ENCODE measurements at places on chromosomes 3 and 15.
A peak's percentile ranks its signal among the peaks of the same experiment; 100 is the strongest.

GRCh38 chr15:49674370-49674769 is 53.5 kb downstream of the DTWD1 start:
- DNase-seq = no peak

- DNase-seq = no peak
Observed at GRCh38 chr3:145900056-145900829, 260.7 kb downstream of the PLOD2 start.

DNA sequence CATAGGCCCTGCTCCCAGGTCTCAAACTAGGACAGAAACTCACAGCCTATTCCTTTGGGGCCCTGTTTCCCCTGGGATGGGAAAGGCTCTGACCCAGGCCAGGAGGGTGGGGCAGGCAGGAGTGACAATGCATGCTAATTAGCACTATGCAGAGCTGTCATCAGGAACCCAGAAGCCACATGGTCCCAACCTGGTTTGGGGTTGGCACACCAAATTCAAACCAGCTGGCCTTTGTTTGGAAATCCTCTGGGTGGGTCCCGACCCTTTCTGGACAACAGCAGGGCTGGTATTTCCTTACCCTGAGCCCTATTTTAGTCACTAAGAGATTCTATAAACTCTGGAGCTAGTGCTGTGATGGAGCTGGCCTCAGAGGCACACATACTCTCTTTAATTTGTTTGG is 166.2 kb downstream of the LRTM1 start:
- no peak for DNase-seq

DNA sequence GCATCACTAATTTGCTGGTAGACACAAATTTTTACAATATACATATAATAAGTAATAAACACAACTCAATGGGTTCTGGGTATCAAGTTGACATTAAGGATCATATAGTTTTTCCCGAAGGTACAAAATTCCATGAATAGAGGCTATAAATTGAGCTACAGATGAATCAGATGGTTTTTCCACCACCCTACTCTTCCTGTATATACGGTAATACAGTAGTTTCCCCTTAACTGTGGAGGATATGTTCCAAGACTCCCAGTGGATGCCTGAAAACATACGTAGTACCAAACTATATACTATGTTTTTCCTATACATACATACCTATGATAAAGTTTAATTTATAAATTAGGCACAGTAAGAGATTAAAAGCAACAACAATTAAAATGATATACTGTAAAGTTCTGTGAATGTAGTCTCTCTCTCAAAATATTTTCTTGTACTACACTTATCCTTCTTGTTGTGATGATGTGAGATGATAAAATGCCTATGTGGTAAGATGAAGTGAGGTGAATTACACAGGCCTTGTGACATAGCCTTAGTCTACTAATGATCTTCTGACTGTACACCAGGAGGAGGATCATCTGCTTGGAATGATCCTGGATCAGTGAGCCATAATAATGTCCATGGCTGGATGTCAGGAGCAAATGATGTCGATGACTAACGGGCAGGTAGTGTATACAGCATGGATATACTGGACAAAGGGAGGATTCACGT is 116.7 kb downstream of the NR1I2 start:
- DNase-seq = no peak

DNA sequence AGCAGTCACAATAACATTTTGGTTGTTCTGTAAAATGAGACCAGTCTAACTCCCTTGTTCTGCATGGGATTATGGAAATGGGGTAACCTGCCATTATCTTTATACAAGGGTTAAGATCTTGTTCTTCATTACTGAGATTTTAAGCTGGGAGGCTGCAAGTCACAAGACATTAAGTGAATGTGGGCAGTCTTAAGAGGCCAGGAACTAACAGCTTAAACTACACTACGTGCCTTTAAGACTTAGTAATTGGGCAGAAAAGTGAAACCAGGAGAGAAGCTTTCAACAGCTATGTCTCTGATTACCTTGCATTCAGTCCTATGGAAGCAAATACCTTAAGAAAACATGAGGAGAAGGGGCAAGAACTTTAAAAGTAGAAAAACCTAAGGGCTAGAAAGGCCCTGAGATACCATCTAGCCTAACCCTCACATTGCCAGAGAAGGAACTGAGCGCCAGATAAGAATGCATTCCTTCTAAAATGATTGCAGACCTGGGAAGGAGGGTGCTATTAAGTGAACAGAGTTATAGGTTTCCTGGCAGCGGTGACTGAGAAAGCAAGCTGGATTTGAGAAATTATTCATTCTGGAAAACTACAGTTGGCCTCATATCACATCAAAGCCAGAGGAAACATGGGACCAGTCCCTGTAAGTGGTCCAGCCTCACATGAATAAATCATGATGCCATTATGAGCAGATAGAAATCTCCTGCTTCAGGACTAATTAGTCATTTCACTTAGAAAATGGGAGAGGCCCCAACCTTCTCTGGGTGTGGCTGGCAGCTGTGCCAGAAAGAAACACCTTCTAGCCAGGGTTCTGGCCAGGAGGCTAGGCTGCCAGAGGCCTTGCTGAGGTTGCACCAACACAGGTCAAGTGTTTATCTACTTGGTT is 32.9 kb downstream of the DAPK2 start:
- no peak for DNase-seq

DNA sequence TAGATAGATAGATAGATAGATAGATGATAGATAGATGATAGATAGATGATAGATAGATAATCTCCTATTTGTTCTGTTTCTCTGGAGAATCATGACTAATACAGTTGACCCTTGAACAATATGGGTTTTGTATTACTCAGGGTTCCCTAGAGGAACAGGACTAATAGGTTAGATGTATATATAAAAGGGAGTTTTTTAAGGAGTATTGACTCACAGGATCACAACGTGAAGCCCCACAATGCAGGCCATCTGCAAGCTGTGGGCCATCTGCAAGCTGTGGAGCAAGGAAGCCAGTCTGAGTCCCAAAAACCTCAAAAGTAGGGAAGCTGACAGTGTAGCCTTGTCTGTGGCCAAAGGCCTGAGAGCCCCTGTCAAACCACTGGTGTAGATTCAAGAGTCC is 67.6 kb downstream of the PYDC2 start:
- DNase-seq = no peak

DNA sequence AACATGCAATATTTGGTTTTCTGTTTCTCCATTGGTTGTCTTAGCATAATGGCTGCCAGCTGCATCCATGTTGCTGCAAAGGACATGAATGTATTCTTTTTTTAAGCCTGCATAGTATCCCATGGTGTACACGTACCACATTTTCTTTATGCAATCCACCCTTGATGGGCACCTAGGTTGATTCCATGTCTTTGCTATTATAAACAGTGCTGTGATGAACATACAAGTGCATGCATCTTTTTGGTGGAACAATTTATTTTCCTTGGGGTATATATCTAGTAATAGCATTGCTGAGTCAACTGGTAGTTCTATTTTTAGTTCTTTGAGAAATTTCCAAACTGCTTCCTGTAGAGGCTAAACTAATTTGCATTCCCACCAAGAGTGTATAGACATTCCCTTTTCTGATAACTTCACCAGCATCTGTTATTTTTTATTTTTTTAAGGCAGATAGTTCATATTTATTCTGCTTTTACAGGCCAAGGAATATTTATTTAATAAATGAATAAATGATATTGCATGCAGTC is 62.4 kb upstream of the NPHP3 start:
- no peak for DNase-seq

DNA sequence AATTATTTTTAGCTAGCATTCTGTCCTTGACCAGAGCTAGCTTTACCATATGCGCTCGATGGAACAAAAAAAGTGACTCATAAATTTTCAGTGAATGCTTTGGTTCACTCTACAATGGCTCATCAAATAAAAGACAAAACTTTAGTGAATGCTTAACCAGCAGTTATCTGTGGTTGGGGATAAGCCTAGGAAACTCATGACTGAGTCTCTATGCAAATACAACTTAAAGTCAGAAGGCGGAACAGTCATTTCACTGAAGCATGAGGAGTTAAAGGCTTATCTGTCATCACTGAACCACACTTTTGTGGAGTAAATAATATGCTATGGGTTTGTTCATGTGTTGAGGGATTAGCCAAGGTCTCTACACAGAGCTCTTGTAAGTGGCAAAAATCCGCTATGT is 308.4 kb downstream of the SQOR start:
- no peak for DNase-seq

- DNase-seq = no peak
Observed at GRCh38 chr3:56835650-56836227, 34.0 kb upstream of the ARHGEF3 start.

DNA sequence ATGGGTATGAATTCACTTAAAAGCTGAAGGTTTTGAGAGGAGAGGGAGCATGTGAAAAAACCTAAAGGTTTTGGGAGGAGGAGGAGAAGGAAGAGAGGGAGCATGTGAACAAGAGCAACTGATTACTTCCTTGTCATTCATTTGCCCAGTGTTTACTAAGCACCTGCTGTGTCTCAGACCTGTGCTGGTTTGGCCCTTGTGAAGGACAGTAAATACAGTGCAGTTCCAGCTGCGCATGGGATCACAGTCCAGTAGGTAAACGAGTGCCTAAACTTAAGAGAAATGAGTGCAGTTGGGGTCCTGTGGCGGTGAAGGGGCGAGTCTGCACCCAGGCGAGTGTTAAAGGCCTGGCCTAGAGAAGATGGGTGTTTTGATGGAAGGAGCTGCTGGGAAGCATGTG is 38.6 kb downstream of the IGF1R start:
- DNase-seq = no peak

- no peak for DNase-seq
Observed at GRCh38 chr15:51938286-51938685, 33.3 kb downstream of the LEO1 start.

GRCh38 chr3:63473641-63474166 is 178.8 kb upstream of the SNTN start:
- DNase-seq = no peak

- DNase-seq = no peak
Observed at GRCh38 chr3:177838766-177839350, 641.6 kb upstream of the TBL1XR1 start.

GRCh38 chr15:77418966-77419835 is 703 bp downstream of the PEAK1 start:
- DNase-seq = peak; percentile 74

GRCh38 chr3:165642761-165643420 is 194.3 kb downstream of the BCHE start:
- DNase-seq = no peak

DNA sequence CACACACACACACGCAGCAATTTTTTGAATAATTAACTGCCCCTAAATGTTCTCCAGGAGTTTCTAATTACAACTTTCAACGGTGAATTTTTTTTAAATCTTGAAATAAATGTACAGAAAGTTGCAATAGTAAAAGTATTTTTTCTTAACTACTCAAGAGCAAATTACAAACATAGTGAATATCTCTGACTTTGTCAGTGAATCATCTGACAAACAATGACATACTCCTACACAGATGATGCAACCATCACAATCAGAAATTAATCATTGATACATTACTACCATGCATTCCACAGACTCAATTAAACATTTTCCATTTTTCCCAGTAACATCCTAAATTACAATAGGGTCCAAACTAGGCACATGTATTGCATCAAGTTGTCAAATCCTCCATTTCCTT is 597.3 kb downstream of the NAALADL2 start:
- no peak for DNase-seq

DNA sequence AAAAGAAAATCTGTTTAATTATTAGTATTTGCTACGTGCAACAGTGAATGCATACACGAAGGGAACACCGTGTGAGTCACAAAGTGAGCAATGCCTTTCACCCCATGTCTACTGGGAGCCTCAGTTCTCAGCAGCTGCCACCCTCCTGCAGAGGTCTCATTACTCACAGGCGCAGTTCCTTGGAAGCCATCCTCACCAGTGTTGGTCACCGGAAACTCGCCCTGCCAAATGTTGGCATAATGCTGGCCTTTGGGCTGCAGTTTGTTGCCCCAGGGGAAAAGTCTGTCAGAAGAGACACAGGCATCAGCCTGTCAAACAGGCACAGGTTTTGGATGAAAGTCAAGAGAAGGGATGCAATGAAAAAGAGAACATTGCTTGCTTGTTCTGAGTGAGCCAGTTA is 50.1 kb downstream of the SUMF1 start:
- DNase-seq = peak; percentile 90

- DNase-seq = peak; percentile 65
Observed at GRCh38 chr15:29139540-29140459, 129.8 kb downstream of the NSMCE3 start.

GRCh38 chr3:156449710-156450574 is 105.0 kb downstream of the SSR3 start:
- DNase-seq = no peak

- DNase-seq = no peak
Observed at GRCh38 chr15:33700695-33701303, 267.5 kb upstream of the CHRM5 start.

DNA sequence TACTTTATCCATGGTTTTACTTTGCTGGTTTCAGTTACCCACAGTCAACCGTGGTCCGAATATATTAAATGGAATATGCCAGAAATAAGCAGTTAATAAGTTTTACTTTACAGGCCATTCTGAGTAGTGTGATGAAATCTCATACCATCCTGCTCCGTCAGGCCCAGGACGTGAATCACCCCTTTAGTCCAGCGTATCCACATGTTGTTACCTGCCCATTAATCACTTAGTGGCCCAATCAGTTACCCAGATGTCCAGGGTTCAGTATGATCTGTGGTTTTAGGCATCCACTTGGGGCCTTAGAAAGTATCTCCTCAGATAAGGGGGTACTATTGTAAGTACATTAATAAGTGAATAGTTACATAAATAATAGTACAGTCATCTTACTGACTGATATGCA is 88.0 kb downstream of the TTBK2 start:
- DNase-seq = no peak

DNA sequence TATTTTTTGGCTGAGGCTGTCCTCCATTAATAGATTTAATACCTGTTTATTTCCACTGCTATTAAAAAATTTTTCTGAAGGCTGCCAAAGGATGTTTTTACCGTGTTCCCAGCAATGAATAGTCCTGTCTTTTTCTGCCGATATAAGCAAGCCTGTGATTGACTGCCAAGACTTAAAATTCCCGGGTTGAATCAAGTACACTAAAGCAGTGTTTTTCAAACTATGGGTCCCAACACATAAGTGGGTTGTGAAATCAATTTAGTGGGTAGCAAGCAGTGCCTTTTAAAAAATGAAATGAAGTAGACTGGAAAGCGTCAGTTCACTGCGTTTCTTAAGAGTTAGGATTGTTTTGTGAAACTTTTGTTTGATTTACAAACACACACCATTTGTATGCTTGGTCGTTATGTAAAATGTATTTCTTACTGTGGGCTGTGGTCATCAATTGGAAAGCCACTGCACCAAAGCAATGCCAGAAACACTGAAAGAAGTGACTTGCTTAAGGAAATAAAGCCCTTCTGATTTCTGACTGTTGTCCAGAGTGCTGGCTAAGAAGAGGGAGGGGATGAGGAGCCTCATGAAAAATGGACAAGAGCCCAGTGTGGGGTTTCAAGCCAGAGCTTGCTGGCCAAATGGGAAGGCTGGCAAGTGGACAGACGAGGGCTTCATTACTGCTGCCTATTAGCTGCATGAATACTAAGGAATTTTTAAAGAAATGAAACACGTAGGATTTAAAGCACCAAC is 206.0 kb downstream of the THRB start:
- DNase-seq = no peak
